ENCODE measurements at places on chromosomes 11 and 22.

GRCh38 chr22:32697331-32697995 is 104.0 kb upstream of the TIMP3 start:
- DNase-seq, result no peak

DNA sequence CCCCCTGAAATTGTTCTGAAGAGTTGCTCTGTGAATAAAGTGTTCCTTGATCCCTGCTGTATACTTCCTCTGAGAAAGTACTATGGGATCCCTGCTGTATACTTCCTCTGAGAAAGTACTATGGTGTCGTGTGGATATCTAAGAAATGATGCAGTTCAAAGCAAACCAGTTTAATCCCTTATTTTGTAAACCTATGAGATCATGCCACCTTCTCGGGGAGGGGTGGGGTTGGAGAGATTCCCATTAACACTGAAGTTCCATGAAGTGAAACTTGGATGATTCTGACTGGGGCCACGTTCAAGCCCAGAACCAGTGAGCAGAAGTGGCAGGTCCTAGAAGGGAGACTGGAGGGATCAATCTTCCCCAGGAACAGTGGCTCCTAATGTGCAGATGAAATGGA is 13.0 kb upstream of the TP53AIP1 start:
- no peak for DNase-seq

- DNase-seq, result no peak
Observed at GRCh38 chr11:82814379-82814778, 80.7 kb upstream of the FAM181B start.

- DNase-seq, result peak; percentile 24
Observed at GRCh38 chr22:45784357-45785277, 113.0 kb downstream of the ATXN10 start.

DNA sequence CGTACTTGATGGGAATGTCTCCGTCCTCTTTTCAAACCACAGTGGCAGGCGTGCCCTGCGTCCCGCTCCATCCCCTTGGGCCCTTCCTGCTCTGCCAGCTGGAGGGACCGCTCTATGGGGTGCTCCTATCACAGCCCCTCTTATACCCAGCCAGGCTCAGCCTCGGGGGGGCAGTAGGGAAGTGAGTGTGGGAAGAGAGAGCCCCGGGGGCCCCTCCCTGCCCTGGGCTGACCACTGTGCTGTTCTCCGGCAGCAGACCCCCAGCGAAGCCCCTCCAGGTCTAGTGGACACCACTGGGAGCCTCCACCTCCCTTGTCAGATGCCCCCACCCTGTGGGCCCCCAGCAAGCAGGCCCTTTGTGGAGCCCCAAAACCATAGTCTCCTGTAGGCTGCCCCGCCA is 572.5 kb downstream of the BRD1 start:
- no peak for DNase-seq

GRCh38 chr11:78834886-78835285 is 260.2 kb upstream of the NARS2 start:
- DNase-seq, result no peak

- DNase-seq, result peak; percentile 80
Observed at GRCh38 chr11:16785520-16786128, 47.2 kb downstream of the C11orf58 start.

- no peak for DNase-seq
Observed at GRCh38 chr22:22974795-22975580, 87.4 kb downstream of the IGLL5 start.

DNA sequence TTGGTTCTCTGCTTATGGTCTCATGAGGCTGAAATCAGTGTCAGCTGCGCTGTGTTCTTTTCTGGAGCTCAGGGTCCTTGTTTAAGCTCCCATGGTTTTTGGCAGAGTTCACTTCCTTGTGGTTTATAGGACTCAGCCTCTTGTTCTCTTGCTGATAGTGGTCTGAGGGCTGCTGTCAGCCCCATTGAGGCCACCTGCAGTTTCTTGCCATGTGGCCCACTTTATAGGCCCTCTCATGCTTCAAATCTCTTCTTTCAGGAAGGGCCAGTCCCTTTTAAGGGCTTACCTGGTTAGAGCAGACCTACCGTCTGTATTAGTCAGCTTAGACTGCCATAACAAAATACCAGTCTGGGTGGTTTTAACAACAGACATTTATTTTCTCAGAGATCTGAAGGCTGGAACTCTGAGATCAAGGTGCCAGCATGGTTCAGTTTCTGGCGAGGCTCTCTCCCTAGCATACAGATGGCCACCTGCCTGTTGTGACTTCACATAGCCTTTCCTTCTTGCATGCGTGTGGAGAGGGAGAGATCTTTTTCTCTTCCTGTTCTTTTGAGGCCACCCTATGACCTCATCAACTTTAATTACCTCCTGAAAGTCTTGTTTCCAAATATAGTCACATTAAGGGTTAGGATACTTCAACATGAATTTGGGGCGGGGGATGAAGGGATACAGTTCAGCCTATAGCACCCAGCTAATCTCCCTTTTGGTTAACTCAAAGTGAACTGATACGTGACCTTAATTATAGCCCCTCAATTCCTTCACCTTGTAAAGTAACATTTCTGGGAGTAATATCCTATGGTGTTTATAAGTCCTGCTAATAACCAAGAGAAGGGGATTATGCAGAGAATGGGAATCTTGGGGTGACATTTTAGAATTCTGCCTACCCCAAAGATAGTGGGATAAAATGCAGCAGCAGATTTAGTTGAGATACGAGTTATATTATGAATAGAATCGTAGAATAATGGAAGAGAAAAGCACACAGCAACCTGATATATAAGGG is 131.8 kb downstream of the UVRAG start:
- DNase-seq, result peak; percentile 46

- peak; percentile 15 for DNase-seq
Observed at GRCh38 chr11:9462806-9463537, 2.2 kb downstream of the ZNF143 start.

DNA sequence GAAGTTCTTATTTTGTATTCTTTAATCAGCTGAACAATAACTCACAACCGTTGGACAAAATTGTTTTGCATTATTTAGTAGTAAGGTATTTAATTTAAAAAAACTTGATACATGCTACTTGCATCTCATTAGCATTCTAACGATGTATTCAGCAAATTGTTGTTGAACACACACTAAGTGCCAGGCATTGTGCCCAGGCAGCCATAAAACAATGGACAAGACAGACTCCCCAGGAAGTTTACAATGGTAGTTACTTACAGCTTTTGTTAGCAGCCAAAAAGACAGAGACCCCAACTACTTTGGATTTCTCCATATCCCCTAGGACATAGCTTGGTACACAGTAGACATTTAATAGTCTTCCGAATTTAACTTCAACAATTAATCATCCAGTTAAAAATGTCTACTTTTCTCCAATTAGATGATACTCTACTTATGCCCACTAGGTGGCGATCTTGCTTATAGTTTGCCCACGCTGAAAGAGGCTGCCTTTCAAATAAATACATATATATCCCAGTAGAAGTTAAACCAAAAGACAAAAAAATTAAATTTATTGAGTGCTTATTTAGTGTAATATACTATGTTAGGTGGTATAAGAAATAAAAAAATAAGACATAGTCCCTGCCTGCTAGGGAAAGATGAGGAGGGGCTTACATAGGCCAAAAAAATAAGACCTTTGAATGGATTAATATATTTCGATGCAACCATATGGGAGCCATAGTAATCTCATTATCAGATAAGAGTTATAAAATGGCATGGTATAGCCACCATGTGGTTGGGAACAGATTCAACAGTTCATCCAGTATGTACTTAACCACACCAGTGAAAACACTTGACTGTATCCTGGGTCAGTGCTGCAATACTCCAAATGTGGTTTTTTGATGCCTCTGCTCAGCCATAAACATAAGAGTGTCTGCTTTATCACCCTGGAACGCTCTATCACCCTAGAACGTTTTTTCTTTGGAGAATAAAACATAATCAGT is 2.0 kb upstream of the FJX1 start:
- peak; percentile 73 for DNase-seq

DNA sequence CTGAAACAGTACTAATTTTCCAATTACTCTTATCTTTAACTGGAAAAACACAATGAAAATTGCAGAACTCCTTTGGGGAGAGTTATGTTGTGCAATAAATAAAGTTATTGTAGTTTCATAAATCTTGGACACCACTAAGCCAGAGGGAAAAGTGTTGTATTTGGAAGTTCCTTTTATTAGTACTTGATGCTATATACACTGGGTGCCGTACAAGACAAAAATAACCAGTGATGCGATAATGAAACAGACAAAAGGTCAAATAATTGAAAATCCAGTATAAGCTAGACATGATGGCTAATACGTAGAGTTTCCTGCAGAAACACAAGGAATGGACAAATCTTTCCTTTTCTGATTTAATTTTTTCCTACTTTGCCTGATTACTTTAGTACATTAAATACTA is 541.1 kb downstream of the ETS1 start:
- no peak for DNase-seq
